KBM-7 (cell line): ENCODE measurements at places on chromosomes 1 and 21.

DNA sequence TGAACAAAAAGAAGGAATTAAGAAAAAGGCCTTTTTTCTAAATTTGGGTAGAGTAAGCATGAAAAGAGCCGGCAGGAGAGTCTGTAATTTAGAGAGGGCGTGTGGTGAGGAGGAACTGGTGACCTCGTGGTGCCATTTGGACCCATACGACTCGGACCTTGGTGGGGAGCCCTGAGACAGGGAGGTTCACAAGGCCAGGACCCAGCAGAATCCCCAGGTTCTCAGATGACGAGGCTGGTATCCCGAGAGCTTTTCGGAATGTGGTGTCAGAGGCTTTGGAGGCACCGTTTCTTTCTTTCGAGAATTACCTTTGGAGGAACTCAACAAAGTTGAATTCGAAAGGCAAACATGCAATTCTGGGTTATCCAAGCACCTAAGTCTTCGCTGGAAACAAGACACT lies 34.8 kb downstream of the CLIC6 start:
- no peak for DNase-seq

DNA sequence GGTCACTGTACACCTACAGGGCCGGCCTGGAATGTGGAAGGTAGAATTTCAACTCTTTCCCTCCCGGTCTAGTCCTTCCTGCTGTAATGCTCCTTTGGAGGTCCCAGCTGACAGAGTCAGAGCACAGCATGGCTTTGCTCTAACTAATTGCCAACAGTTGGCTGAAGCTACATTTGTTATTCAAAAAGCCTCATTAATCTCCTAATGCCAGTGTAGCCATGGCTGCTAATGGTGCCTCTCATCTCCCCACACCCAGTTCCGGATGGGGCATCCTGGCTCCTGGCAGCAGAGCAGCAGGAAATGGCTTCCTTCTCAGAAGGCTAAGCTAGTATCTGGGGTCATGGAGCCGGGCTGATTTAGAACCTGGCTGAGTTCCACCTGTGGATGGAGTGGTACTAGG lies 18.7 kb upstream of the CAMK1G start:
- no peak for DNase-seq

DNA sequence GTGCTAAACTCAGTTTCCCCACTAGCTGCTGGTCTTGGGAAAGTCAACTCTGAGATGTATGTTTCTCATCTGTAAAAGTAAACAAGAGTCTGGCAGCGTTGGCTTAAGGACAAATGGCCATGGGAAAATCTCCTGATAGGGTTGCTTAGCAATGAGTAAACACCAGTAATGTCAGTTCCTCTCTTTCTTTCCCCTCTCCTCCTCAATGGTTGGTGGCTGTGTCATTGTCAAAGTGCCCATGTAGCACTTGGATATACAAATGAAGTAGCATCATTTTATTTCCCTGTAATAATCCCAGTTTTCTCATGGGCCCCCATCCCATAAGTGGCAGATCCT lies 2.2 kb upstream of the FYB2 start:
- no peak for DNase-seq

DNA sequence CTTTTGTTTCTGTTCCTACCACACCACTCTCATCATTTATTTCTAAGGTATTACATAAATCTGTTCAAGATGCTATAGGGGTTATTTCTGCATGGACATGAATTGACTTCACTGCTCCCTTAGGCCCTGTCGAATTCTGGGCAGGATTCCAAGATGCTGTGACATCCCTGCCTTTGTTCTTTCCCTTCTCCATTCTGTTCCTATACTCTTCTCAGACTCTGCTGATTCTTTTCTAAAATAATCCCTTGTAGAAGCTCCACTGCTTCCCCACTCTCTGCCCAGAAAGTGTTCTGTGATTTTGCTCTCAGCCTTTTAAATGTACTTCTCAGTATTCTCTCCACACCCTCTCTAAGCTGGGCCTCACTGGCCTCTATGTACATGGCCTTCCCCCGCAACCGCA lies 99.2 kb downstream of the PHTF1 start:
- no peak for DNase-seq

GRCh38 chr1:22327411-22327810 lies 124.2 kb upstream of the ZBTB40 start:
- no peak for DNase-seq

- no peak for DNase-seq
Observed at GRCh38 chr1:19925342-19926070, 2.1 kb upstream of the PLA2G2E start.

GRCh38 chr1:110593902-110594301 lies 12.3 kb downstream of the KCNA2 start:
- DNase-seq, result no peak

DNA sequence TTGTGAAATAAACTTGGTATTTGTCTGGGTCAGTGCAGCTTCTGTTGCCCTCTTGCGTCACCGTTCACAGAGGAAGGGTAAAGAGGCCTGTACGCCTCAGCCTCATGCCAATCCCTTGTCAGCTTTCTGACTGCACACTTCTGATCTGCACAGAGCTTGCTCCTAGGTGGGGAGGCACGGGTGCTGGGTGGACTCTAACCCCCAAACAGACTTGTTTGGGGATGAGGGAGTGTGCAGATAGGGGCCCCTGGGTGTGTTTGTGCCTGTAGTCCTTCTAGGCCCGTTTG lies 803 bp upstream of the B4GALT2 start:
- no peak for DNase-seq

- peak; percentile 23 for DNase-seq
Observed at GRCh38 chr1:24927988-24928688, 1.9 kb downstream of the RUNX3 start.

- no peak for DNase-seq
Observed at GRCh38 chr1:85665932-85666331, 42.3 kb downstream of the ZNHIT6 start.
